ENCODE measurements at places on chromosomes 3 and 15. TPM values are rescaled to one million over a fixed set of nuclear protein-coding genes. Genes with fewer than 3 reads are reported as not detected.

SSR3 gene
- total RNA-seq, result 156 TPM

PSTPIP1 gene
- total RNA-seq, result not detected

GRK7 gene
- not detected for total RNA-seq

VGLL3 gene
- total RNA-seq, result 9.3 TPM

CCNDBP1 gene
- total RNA-seq, result 27.6 TPM

C3orf20 gene
- 0.06 TPM for total RNA-seq

CLDND1 gene
- 57.9 TPM for total RNA-seq

PP2D1 gene
- not detected for total RNA-seq

CD276 gene
- total RNA-seq, result 80.8 TPM

VPS18 gene
- 18.7 TPM for total RNA-seq

SLC25A38 gene
- 39.2 TPM for total RNA-seq

SPATA12 gene
- 0.62 TPM for total RNA-seq

HEG1 gene
- 11.3 TPM for total RNA-seq

IL12A gene
- 1.1 TPM for total RNA-seq

CATSPER2 gene
- total RNA-seq, result 0.56 TPM

C3orf49 gene
- total RNA-seq, result not detected

BTD gene
- total RNA-seq, result 16.7 TPM

MITF gene
- 7.9 TPM for total RNA-seq

TRH gene
- total RNA-seq, result not detected

FBXO40 gene
- not detected for total RNA-seq

CDCP1 gene
- 8.1 TPM for total RNA-seq

SH2D7 gene
- not detected for total RNA-seq

DLEC1 gene
- total RNA-seq, result 0.05 TPM

WDR72 gene
- total RNA-seq, result 6.1 TPM

CXCR6 gene
- total RNA-seq, result not detected

GPR160 gene
- total RNA-seq, result 1.9 TPM

STRIT1 gene
- not detected for total RNA-seq

SLC12A1 gene
- total RNA-seq, result not detected

FAM43A gene
- total RNA-seq, result 20.1 TPM
